Naive B cell (primary cell): ENCODE measurements at places on chromosomes 4 and X. TPM values are rescaled to one million over a fixed set of nuclear protein-coding genes. Genes with fewer than 3 reads are reported as not detected.

Gene GPR82
- 0.30 TPM for polyA plus RNA-seq

Gene RNF175
- not detected for polyA plus RNA-seq

Gene EDA
- polyA plus RNA-seq, result not detected

Gene BDH2
- 14.9 TPM for polyA plus RNA-seq

Gene MRFAP1
- 156 TPM for polyA plus RNA-seq

Gene HTR2C
- polyA plus RNA-seq, result not detected

Gene ODAPH
- polyA plus RNA-seq, result not detected

Gene ELF4
- 10.8 TPM for polyA plus RNA-seq

Gene RTL9
- not detected for polyA plus RNA-seq

Gene ARHGEF9
- polyA plus RNA-seq, result 6.0 TPM

Gene STBD1
- polyA plus RNA-seq, result not detected

Gene NXF3
- not detected for polyA plus RNA-seq

Gene PDE5A
- 1.5 TPM for polyA plus RNA-seq

Gene CYTL1
- polyA plus RNA-seq, result not detected

Gene NEXMIF
- not detected for polyA plus RNA-seq

Gene FDCSP
- polyA plus RNA-seq, result not detected

Gene MAGEE2
- polyA plus RNA-seq, result not detected

Gene PNCK
- polyA plus RNA-seq, result not detected

Gene RPS6KA6
- polyA plus RNA-seq, result not detected

Gene CRLF2
- not detected for polyA plus RNA-seq

Gene CLDN22
- not detected for polyA plus RNA-seq

Gene ASMT
- not detected for polyA plus RNA-seq

Gene RBMXL3
- polyA plus RNA-seq, result not detected

Gene FGF16
- not detected for polyA plus RNA-seq

Gene HAND2
- not detected for polyA plus RNA-seq

Gene PHOX2B
- not detected for polyA plus RNA-seq

Gene TMPRSS11B
- not detected for polyA plus RNA-seq

Gene NPNT
- polyA plus RNA-seq, result not detected

Gene NCAPG
- 0.29 TPM for polyA plus RNA-seq

Gene ARMCX4
- 2.8 TPM for polyA plus RNA-seq

Gene NPY2R
- not detected for polyA plus RNA-seq

Gene CYLC1
- polyA plus RNA-seq, result not detected

Gene CFAP47
- not detected for polyA plus RNA-seq

Gene ABLIM2
- 0.69 TPM for polyA plus RNA-seq

Gene CSAG1
- polyA plus RNA-seq, result not detected

Gene ARR3
- polyA plus RNA-seq, result not detected

Gene SPACA5
- polyA plus RNA-seq, result not detected

Gene CFI
- not detected for polyA plus RNA-seq

Gene BCORL1
- 2.1 TPM for polyA plus RNA-seq

Gene KCTD8
- not detected for polyA plus RNA-seq

Gene ARHGEF6
- 55.0 TPM for polyA plus RNA-seq

Gene NSUN7
- polyA plus RNA-seq, result 3.7 TPM

Gene STK26
- polyA plus RNA-seq, result 54.4 TPM

Gene LRIT3
- polyA plus RNA-seq, result not detected

Gene ANKRD17
- 8.5 TPM for polyA plus RNA-seq
